WERI-Rb-1 (cell line): ENCODE measurements at places on chromosomes 12 and 14.

DNA sequence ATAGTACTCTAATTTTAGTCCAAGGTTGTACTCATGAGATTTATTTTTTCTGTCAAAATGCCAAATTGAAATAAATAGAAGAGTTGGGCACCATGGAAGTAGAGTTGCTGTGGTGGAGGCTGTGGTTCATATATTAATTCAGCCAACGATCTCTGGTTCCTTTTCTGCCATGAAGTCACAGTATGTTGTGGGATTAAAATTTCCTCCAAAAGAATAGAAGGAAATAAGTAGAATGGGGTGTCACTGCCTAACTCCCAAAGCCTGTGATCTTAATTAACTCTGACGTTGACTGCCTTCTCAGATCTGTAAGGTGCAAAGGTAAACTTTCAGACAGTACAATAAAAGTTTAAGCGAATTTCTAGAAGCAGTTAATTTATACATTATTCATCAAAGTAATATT lies 37.6 kb upstream of the FBXO34 start:
- DNase-seq: no peak

DNA sequence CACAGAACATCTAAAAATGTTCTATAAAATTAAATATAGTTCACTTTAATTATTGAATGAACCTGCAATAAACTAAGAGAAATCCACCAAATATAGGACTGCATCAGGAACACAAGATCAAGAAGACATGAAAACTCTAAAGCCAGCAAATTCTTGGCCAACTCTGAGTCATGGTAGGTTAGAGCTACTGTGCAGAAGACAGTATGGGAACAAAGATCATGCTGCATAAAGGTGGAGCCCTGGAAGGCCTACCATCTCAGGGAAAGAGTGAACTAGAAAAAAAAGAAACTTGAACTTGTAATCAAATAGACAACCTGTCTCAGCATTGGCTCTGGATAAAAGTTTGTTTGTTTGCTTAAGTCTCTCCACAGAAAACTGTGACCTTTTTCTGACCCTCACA lies 66.9 kb upstream of the CNOT2 start:
- no peak for DNase-seq

- DNase-seq: no peak
Measured at GRCh38 chr14:68637106-68638021, 155.5 kb downstream of the ZFP36L1 start.

DNA sequence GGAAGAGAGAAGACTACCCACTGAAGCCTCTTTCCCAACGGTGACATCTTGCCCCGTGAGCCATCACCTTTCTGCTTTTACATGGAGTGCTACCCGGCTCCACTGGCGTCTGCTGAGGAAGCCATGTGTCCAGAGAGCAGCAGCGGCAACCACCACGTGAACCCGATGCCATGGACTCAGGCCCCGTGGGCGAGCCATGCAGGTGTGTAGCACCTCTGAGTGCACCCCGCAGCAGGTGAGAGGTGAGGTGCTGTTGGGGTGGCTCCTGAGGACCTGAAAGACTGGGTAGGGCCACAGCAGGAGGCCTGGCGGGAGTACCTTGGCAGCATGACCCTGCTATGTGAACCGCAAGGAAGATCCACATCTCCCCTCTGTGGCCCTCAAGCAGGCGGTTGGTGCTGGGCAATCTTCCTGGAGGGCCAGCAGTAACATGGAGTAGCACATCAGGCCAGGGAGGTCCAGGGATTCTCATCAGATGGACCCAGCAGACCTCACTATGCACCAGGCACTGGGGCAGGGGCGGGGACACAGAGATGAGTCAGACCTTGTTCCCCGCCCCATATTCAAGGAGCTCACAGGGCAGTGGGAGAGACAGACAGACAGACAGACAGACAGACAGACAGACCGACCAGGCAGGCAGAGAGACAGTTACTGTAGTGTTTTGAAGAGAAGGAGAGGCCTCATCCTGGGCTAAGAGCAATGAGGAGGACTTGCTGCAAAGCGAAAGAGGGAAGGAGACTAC lies 129.6 kb downstream of the PAPOLA start:
- DNase-seq: no peak

DNA sequence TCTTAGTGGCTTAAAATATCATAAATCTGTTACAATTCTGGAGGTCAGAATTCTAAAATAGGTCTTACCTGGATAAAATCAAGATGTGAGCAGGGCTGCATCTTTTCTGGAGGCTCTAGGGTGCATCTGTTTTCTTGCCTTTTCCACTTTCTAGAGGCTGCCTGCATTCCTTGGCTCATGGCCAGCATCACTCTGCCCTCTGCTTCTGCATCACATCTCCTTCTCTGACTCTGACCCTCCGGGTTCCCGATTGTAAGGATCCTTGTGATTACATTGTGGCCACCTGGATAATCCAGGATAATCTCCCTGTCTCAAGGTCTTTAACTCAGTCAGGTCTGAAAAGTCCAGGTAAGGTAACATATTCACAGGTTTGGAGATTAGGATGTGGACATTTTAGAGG lies 11.0 kb upstream of the BMP4 start:
- DNase-seq: no peak

GRCh38 chr14:62162998-62163589 lies 400.9 kb downstream of the SNAPC1 start:
- DNase-seq: peak; percentile 20

DNA sequence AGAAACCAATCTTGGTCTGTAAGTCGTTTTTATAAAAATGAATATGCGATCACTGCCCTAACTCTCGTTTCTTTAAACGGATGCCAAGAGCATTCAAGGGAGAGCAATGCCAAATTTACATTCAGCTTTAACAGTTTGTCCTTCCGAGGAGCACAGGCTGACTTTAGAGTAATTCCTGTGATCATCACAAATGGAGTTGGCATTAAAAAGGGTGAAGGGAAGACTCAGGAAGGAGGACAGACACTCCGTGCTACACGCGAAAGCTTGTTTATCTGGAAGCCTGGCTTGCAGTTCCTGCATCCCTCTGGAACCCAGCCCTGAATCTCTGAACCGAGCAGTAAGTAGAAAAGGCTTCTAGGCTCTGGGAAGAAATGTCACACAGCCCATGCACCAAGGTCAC lies 78.4 kb downstream of the PAPOLA start:
- no peak for DNase-seq

GRCh38 chr12:5927732-5928516 lies 17.1 kb downstream of the ANO2 start:
- DNase-seq: no peak

GRCh38 chr12:108683906-108684556 lies 47.3 kb downstream of the CORO1C start:
- DNase-seq: no peak

DNA sequence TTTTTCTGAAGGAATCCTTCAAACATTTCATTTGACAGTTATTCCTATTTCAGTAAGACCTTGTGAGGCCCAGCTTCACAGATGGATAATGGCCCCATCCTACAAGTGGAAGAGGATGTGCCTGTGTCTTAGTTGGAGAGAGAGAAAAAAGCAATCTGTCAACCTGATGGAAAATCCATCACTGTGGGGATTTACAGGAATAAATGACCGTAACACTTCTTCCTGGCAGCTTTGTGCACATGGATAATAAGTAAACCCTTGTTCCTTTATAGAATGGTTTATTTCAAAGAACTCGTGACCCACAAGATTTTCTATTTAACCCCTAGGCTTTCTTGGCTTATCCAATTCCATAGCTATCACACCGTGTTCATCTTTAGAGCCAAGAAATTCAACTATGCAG lies 121.4 kb upstream of the PCED1B start:
- DNase-seq: no peak

DNA sequence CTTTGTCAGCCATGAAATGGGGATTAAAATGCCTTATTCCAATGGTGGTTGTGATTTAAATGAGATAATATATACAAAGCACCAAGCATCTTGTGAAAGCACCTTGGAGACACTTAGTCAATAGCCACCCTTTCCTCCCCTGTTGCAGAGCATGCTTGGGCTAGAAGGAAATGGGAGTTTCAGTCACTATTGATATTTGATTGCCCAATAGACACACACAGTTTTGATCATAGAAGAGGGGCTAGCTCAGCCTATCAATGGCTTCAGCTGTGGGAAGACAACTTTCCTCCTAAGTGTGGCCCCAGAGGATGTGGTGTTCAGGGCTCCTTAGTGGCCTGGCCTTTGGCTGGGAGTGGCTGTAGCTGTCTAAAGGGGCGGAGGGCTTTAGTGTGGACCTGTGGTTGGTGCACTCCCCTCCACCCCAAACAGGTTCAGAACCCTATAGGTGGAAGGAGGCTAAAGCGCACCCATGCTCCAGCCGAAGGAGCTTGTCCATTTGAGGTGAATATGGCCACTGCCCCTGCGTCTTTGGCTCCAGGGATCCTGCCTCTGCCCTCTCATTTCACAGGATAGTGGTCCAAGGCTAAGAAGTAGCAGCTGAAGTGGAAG lies 132.3 kb downstream of the TMEM30B start:
- DNase-seq: no peak

GRCh38 chr12:90102957-90103652 lies 394.5 kb upstream of the ATP2B1 start:
- peak; percentile 44 for DNase-seq

DNA sequence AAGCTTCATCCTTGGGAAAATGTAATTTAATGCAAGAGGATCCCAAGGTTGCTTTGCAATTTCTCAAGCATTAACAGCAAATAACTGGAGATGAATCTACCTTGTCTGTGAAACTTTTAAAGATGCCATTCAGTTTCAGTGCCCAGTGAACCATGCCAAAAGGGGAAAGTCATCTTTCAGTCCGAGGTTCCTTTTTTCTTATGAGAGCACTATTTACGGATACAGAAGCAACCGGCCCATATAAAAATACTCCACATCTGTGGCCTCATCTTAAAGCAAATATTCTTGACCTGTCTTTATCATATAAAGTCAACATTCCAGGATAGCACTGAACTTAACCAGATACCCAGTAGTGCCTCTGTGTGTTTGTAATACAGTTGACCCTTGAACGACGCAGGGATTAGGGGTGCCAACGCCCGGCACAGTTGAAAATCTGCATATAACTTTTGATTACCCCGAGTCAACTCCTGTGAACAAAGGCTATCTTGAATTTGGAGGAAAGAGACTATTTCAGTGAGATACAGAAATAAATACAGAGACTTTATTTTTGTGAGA lies 209.4 kb downstream of the PCNX1 start:
- DNase-seq: no peak

- DNase-seq: no peak
Measured at GRCh38 chr14:31159682-31160296, 47.8 kb downstream of the HECTD1 start.

DNA sequence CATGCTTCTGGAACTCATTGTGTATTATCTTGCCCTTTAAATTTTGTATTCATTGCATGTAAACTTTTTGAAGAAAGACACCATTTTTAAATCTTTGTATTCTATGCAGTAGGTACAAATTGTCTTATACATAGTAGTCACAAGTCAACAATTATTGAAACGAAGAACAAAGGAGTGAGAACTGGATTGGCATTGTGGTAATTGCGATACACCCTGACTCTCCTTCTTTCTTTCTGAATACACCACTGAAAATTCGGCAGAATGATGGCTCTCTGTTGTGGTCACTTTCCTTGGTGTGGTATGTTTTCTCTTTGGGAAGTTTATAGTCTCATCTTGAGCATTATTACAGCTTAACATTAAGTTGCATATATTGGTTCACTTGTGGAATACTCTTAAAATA lies 34.1 kb downstream of the SLC16A7 start:
- DNase-seq: no peak

- no peak for DNase-seq
Measured at GRCh38 chr14:62988967-62989366, 56.3 kb downstream of the KCNH5 start.

DNA sequence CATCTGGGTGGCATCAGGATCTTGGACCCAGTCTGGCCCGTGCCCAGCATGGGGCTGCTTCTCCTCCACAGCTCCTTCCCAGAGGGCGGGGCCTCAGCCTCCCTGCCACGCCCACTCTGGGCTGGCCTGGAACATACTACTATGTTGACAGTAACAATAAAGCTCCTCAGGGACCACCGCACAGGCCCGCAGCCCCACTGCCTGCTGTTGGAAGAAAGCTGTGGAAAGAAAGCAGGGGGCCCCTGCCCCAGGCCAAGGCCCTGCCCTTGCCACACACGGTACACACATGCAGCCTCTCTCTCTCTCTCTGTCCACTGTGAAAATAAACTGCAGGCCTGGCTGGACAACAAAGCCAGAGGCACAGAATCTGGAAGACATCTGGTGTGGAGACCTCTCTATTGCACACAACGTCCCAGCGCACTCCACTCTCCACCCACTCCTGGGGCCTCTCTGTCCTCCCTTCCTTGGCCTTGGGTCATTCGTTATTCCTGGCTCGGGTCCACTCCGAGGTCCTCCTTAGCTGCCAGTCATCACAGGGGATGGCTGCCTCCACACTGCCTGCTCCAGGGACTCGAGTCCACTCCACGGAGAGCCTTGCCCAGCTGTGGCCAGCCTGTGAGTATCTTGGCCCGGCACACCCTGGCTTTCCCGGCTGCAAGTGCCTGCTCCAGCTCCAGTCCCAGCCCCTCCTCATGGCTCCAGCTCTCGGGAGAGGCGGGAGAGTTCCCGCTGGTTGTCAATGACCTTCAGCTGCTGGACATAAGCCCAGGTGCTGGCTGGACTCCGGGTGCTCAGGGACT lies 11.8 kb upstream of the ENDOU start:
- no peak for DNase-seq

DNA sequence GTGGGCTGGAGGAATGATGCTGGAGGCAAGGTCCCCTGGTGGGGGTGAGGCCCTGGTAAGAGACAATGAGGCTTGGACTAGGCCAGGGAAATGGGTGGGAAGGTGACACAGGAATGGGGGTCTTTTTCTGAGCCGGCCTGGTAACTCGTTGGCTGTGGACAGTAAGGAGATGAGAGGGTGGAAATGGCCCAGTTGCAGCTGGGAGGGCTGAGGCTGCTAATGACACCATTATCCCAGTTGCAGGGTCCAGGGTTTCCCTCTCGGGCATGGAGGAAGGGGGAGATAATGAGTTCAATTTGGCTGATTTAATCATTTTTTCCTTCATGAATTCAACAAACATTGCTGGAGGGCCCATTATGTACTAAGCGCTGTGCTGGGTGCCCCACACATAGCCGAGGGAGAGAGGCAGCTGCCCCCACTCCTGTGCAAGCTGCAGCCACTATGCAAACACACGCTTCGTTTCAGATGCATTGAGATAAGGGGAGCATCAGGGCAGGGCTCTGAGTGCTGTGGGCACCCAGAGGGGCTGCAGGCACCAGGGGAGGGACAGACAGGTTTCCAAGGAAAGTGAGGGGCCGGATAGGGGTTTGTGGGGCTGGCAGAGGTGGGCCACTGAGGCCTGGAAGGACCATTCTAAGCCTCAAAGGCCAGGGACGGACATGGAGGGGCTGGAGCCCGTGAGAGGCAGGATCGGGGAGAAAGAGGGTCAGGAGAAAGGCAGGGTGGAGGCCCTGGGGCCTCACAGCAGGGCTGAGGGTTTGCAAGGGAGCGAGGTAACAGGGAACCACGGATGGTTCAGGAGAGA lies 43.2 kb upstream of the MEG3 start:
- no peak for DNase-seq

- no peak for DNase-seq
Measured at GRCh38 chr12:113136128-113136989, 798 bp upstream of the RASAL1 start.
